ENCODE measurements at places on chromosomes 12 and 14. TPM values are rescaled to one million over a fixed set of nuclear protein-coding genes. Genes with fewer than 3 reads are reported as not detected.
A peak's percentile ranks its signal among the peaks of the same experiment; 100 is the strongest.

DNA sequence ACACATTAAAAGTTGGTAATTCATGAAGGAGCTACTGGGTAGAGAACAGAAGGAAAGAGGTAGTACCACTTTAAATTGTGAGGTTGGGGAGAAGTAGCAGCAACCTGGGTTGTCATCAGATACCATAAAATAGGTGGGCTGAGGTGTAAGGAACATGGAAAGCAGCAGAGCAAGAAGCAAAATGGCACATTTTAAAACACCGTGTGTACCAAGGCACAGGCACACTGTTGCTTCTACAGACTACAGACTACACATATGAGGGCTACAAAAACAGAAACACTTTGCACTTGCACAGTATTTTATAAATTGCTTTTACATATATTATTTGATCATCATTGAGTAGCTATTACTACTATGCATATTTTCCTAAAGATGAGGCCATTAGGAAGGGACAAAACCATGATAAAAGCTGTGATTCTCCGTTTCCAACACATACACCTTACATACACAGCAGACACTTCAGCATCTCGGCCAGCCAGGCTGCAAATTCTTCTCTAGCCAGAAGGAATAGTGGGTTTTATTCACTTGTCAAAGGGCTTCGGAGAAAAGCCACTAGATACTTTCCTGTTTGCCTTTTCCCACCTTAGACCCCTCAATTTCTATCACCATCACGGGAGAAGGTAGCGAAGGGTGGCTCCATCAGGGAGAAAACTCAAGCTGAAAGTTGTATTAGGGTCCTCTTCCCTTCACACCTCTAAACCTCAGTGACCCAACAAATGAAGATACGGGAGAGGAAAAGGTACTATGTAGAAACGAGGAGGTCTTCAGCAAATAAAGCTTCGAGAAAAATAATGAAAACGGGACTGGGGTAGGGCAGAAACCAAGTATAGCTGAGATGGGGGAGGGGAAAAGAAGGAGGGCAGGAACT is 1.6 kb downstream of the PYM1 start:
- DNase-seq = no peak

Gene SYNDIG1L
- not detected for total RNA-seq

Gene TEAD4
- 22.3 TPM for total RNA-seq

- DNase-seq = no peak
Observed at GRCh38 chr12:80212938-80213645, 113.8 kb downstream of the OTOGL start.

GRCh38 chr12:26567126-26567525 is 265.9 kb downstream of the ITPR2 start:
- no peak for DNase-seq

Gene EPYC
- not detected for total RNA-seq

DNA sequence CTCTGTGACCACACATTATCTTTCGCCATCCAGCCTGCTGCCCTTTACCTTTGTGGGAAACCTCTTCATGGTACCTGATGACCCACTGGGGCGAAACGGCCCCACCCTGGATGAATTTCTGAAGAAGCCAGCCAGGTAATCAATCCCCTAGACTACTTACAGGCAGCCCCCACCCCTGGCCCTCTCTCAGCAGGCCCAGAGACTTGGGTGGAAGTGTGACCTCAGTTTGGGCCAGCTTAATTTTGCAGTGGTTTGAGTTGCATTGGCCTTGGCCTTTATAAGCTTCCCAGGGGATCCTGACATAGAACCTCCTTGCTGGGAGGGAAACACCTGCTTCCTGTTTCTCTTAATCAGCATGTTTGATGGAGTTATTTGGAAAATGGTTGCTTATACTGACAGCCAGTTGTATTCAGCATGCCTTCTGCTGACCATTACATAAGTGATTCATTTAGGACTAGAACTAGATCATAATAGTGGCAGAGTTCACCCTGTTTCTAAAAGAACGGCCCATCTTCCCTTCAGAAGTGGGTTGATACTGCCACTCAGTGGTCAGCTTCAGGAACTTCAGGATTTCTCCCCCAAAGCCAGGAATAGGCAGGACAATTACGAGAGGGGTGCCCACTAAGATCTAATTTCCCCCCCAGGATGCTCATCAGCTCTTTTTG is 6.1 kb downstream of the SDR39U1 start:
- peak; percentile 87 for DNase-seq

- DNase-seq = no peak
Observed at GRCh38 chr12:123058980-123059379, 78.5 kb downstream of the ARL6IP4 start.

- no peak for DNase-seq
Observed at GRCh38 chr14:22152903-22153302, 436.1 kb downstream of the DAD1 start.

- no peak for DNase-seq
Observed at GRCh38 chr14:104019029-104019428, 66.5 kb upstream of the ASPG start.

- DNase-seq = no peak
Observed at GRCh38 chr12:12095021-12095420, 24.3 kb downstream of the BCL2L14 start.

Gene RNASE3
- total RNA-seq = not detected

DNA sequence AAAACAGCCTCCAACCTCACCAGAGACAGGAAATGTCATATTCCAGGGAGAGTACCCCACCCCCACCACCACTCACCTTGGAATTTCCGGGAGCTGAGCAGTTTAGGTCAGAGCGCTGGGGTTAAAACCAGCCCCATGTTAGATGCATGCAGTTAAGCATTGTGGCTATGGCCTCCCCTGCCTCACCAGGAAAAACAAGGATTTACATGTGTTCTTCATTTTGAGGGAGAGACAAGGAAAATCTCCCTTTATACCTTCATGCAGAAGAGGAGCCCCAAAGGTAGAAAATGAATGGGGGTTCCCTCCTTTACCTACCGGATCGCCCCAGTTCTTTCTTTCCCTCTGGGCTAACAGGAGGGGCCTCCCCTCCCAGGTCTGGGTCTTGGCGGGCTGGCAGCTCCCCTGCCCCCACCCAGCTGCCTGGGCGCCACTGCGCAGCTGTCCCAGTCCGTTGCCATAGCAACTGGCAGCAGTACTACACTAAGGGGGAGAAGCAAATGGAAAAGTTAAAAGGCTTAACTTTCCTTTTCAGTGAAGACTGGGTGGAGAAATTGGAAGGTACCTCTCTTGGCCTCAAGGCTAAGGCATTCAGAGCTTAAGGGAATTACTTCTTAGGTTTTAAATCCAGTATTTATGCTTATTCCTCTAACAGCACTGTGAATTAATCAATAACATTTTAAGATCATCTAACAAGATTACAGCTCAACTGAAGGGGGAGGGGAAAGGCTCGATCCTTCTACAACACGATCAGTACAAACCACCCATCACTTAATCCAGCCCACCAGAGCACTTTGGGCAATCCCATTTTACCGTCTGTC is 20.5 kb downstream of the CBX5 start:
- DNase-seq = peak; percentile 25

Gene EEF1AKMT3
- total RNA-seq = 9.3 TPM

- no peak for DNase-seq
Observed at GRCh38 chr12:109587921-109588320, 14.3 kb downstream of the MVK start.

- peak; percentile 28 for DNase-seq
Observed at GRCh38 chr14:82385048-82385447, 851.4 kb upstream of the SEL1L start.

DNA sequence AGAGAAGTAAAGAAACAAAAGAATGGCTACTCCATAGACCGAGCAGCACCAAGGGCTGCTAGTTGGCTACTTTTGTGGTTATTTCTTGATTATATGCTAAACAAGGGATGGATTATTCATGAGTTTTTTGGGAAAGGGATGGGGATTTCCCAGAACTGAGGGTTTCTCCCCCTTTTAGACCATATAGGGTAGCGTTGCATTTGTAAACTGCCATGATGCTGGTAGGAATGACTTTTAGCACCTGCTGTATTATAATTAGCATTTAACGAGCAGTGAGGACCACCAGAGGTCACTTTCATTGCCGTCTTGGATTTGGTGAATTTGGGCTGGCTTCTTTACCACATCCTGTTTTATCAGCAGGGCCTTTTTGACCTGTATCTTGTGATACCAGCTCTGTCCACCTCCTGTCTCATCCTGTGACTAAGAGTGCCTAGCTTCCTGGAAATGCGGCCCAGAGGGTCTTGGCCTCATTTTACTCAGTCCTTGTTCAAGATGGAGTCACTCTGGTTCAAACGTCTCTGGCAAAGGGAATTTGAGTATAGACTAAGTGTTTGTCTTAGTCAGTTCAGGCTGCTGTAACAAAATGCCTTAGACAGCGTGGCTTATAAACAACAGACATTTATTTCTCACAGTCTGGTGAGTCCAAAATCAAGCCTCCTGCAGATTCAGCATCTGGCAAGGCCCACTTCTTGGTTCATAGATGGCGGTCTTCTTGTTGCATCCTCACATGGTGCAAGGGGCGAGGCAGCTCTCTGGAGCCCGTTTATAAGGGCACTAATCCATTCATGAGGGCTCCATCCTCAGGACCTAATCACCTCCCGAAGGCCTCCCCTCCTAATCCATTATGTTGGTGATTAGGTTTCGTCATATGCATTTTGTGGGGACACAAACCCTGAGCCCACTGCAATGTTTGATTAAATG is 348.3 kb upstream of the SFSWAP start:
- DNase-seq = no peak

- DNase-seq = no peak
Observed at GRCh38 chr12:110279566-110280375, 1.3 kb upstream of the ATP2A2 start.

Gene TEX52
- total RNA-seq = not detected

DNA sequence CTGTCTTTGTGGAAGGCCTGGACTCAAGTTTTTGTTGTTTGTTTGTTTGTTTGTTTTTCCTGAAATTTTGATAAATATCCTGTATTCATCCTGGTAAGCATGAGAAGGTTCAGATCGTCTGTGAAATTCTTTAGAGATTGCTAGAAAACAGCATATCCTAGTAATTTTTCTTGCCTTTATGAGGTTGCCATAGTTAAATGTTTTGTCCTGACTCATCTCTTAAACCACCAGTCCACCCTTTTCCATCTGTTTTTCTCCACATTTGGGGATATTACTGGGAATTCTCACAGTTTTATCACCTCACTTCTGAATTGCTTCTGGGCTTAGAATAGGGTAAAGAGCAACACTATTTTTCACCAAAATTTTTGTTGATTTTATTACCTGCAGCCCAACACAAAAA is 248.3 kb downstream of the FBXL14 start:
- DNase-seq = no peak
